ENCODE measurements at places on chromosomes 11 and 22. TPM values are rescaled to one million over a fixed set of nuclear protein-coding genes. Genes with fewer than 3 reads are reported as not detected.

GRCh38 chr11:76334826-76335389, 46.0 kb downstream of the THAP12 start:
- no peak for DNase-seq

RASD2 gene
- not detected for total RNA-seq

SCN4B gene
- total RNA-seq = not detected

GRCh38 chr22:22025320-22026156, 43.0 kb upstream of the TOP3B start:
- no peak for DNase-seq

BCO2 gene
- total RNA-seq = 0.50 TPM

- no peak for DNase-seq
Observed at GRCh38 chr11:9004183-9004926, 554 bp upstream of the NRIP3 start.

AIFM3 gene
- total RNA-seq = 0.98 TPM

APOC3 gene
- total RNA-seq = not detected

DNA sequence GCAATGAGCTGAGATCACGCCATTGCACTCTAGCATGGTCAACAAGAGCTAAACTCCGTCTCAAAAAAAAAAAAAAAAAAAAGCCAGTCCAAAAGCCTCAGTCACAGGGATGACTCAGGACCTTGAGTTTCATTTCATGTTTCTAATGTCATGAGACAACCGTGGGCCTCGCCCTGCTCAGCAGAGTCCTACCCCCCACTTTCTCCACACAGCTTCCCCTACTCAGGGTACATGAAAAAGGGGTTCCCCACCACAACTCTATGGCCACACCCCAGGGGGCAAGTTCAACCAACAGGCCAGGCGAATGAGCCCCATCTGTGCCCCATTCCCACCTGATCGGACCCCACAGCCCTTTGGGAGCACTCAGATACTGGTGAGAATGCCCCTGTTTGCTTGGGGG, 24.3 kb upstream of the ADA2 start:
- DNase-seq = no peak

OR52I1 gene
- not detected for total RNA-seq

- DNase-seq = no peak
Observed at GRCh38 chr22:36334081-36334820, 53.5 kb downstream of the MYH9 start.

All from NCI-H460 (cell line).